ENCODE measurements at places on chromosomes 6 and 20.

GRCh38 chr6:22800451-22800850, 231.1 kb downstream of the HDGFL1 start:
- DNase-seq: no peak

- DNase-seq: no peak
Observed at GRCh38 chr6:34108176-34108575, 37.7 kb downstream of the GRM4 start.

DNA sequence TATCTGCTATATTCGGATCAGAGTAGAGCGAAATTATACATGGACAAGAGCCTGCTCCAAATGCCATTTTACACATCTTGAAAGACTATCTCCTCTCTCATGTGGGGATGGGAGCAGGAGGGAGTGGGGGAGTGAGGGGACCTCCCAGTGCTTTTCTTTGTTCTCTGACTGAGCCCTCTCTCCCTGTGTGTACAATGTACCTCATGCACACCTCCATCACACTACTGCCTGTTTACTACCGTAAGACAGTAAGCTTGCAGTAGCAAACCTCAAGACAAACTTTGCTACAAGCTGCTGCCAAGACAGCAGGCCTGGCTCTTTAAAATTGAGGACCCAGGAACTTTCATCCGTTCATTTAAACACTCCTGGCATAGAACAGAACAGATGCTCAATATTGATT, 7.2 kb downstream of the NHSL1 start:
- DNase-seq: no peak

DNA sequence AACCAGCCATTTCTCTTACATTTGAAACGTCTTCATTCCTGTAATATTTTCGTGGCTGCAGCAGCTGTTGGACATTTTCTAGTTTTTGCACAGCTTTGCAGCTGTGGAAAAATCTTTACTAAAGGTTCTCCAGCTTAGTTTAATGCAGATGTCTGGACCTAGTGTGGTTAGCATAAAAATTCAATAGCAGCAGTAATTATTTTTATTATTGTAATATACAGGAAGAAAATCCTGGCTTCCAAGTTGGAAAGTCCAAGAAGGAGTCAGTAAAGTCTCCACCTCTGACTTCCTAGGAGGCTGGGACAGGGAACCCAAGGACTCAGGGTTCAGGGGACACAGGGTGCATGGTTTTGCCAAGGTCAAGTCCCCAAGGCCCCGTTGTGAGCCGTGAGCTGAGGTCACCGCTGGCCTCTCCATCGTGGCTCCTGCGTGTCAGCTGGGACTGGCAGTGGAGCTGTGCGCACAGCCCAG, 230.6 kb downstream of the FNDC1 start:
- DNase-seq: no peak

GRCh38 chr20:36408219-36408618, 102.1 kb downstream of the DLGAP4 start:
- DNase-seq: no peak

- no peak for DNase-seq
Observed at GRCh38 chr6:17904491-17905120, 82.8 kb downstream of the KIF13A start.

- peak; percentile 37 for DNase-seq
Observed at GRCh38 chr6:130778946-130779657, 48.1 kb upstream of the SMLR1 start.

DNA sequence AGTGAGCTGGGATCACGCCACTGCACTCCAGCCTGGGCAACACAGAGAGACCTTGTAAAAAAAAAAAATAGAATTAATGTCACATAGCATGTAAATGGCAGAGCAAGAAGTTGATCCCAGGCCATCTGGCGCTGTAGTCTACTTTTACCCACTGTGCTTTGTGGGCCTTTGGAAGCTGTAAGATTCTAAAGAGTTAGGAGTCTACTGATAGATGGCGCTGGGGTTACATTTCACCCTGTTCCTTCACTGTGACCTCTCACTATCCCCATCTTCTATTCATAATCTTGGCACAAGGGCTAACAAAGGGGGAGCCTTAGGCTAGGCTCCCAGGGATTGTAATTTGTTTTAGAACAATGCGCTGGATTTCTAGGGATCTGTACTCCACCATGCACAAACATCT, 24.4 kb downstream of the SIRPD start:
- peak; percentile 70 for DNase-seq

GRCh38 chr20:5927749-5928462, 22.4 kb downstream of the TRMT6 start:
- DNase-seq: no peak

DNA sequence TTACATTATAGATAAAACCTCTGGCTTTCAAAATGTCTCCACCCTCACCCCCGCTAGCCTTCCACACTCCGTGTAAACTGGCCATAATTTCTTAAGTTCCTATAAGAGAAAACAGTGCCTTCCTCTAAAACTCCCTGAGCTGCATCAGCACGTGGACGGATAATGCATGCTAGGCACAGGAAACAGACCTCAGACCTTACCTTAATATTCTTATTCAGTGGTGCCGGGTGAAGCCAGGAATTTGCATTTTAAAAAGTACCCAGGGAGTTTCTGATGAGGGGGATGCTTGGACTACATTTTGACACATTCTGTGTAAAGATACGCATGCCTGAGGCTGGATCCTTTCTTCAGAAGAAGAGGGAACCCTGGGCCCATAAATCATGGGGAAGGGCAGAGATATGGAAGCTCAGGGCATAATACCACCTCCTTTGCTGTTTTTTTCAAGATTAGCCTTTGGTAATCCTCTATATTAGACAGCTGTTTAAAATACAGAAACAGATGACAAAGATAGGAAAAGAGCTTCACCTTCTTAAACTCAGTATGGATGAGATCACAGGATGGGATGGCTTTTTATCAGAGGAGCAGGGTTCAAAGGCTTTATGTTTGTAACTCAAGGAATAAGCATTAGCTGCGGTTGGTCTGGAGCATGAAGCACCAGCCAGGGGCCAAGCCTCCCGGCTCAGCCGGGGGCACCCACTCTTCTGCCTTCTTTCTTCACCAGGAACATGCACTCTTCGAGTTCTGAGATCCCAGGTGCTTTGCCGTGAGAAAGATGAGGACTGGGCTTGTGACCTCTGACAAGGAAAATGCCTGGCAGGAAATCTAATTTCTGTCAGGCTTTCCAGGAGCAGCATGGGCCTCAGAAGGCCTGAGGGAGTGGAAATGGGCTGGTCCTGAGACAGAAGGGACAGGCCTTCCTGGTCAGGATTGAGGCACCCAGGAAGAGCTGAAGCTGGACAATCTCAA, 218.1 kb upstream of the SOX4 start:
- DNase-seq: no peak

DNA sequence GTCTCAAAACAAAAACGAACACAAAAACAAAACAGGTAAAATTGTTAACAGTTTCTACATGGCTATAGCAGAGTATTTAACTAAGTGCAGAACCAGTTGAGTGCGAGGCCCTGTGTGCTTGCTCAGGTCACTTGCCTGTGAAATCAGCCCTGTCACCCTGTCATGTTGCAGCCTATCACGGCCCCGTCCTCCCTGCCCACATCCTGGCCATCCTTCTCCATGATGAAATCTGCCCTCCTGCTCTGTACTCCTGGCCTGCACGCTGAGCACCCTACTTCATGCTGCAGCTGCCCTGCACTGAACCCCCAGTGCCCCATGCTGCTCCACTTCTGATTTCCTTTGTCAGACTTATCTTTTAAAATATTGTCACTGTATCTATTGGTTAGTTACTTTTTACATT, 62.4 kb downstream of the DTD1 start:
- DNase-seq: peak; percentile 58

DNA sequence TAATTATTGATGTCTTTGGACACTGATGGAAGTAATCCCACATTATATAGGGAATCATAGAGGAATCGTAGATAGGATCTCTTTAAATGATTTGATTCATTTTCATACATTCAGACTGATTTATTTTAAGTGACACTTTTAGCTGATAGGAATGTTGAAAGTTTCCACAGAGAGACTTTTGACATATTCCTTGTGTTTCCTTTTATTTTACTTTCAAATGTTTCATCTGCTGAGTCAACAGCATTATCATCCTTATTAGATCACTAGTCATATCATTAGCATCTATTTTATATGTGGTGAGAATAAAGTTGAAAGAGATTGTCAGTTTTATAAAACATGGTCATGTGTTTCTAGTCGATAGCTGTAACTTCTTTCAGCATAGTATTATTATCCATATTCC, 13.4 kb downstream of the DCBLD1 start:
- no peak for DNase-seq

GRCh38 chr6:137044366-137045221, at the start of gene IL20RA:
Gene IL20RA, minus strand, starts transcription at chr6:137044965. Its CDS starts 237 bp downstream, at chr6:137044728.
- DNase-seq: no peak
